Fibroblast of the aortic adventitia (primary cell): ENCODE measurements at places on chromosomes 1 and 21. TPM values are rescaled to one million over a fixed set of nuclear protein-coding genes. Genes with fewer than 3 reads are reported as not detected.

The LCE1F gene
- total RNA-seq: not detected in 2 replicates

The ATAD3C gene
- total RNA-seq: under 0.01 TPM in 1 of 2 replicates, not detected in the other

The DDAH1 gene
- total RNA-seq: 57.8 and 88.9 TPM in 2 replicates

The MCOLN2 gene
- 1.1 and 1.2 TPM in 2 replicates for total RNA-seq
